ENCODE measurements at places on chromosomes 13 and 19. TPM values are rescaled to one million over a fixed set of nuclear protein-coding genes. Genes with fewer than 3 reads are reported as not detected.
A peak's percentile ranks its signal among the peaks of the same experiment; 100 is the strongest.

DNA sequence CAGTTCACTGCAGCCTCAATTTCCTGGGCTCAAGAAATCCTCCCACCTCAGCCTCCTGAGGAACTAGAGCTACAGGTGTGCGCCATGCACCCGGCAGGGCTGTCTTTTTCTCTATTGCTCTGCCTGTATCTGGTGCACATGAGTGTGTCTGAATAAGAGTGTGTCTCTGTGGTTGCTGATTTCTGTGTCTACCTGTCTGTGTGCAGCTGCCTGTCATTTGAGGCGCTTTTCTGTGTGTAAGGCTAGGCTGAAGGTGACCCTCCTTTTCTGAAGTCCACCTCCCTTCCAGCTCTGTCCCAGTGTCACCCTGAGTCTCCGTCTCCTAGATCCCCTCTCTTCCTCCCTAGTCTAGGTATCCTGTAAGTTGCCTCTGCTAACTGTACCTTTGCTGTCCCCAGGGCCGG is 1.5 kb upstream of the PRR12 start:
- peak overlapping the region; percentile 63 for H3K27ac ChIP-seq
- H3K4me1 ChIP-seq: peaks cover 20% of the 10 kb centered on the region

DNA sequence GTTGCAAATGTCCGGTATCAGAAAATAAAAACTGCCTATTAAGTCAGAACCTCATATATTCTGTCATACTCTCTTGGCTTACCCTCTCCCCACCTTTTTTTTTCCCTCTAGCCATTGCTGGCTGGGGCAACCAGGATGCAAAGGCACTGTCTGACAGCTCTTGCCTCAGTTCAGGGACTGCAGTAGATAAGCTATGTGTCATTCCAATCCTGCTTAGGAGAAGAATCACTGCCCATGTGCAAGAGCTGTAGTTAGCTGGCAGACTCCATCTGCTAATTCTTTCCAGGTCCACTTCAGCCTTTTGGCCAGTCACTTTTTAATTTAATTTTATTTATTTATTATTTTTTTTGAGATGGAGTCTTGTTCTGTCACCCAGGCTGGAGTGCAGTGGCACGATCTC is 895.6 kb upstream of the SLC10A2 start:
- H3K36me3 ChIP-seq: no peaks in the 10 kb centered on the region
- no peak overlapping the region for H3K27ac ChIP-seq
- no peak for DNase-seq
- H3K4me3 ChIP-seq: no peak overlapping the region
- no peaks in the 10 kb centered on the region for H3K4me1 ChIP-seq
- no peaks in the 10 kb centered on the region for H3K27me3 ChIP-seq

- no peak overlapping the region for H3K4me3 ChIP-seq
- H3K27me3 ChIP-seq: peaks cover 18% of the 10 kb centered on the region
- no peak for DNase-seq
- no peaks in the 10 kb centered on the region for H3K4me1 ChIP-seq
- H3K36me3 ChIP-seq: no peaks in the 10 kb centered on the region
Observed at GRCh38 chr19:44525721-44526430, 3.6 kb downstream of the CEACAM20 start.

GRCh38 chr13:39635564-39635963 is 19.9 kb upstream of the COG6 start:
- no peak overlapping the region for H3K27ac ChIP-seq
- peaks cover 2% of the 10 kb centered on the region for H3K4me1 ChIP-seq
- no peak for DNase-seq
- H3K27me3 ChIP-seq: peaks cover 8% of the 10 kb centered on the region
- H3K36me3 ChIP-seq: peaks cover 16% of the 10 kb centered on the region

- peaks cover 46% of the 10 kb centered on the region for H3K27me3 ChIP-seq
- peak overlapping the region; percentile 76 for H3K27ac ChIP-seq
Observed at GRCh38 chr19:55080121-55080967, 4.7 kb downstream of the EPS8L1 start.

- H3K4me3 ChIP-seq: no peak overlapping the region
- no peaks in the 10 kb centered on the region for H3K27me3 ChIP-seq
- peaks cover 4% of the 10 kb centered on the region for H3K4me1 ChIP-seq
- no peak overlapping the region for H3K27ac ChIP-seq
- no peaks in the 10 kb centered on the region for H3K36me3 ChIP-seq
- DNase-seq: no peak
Observed at GRCh38 chr13:79346300-79346914, 59.6 kb downstream of the RBM26 start.

GRCh38 chr13:48411841-48412531 is 927 bp downstream of the LPAR6 start:
- peaks cover 3% of the 10 kb centered on the region for H3K36me3 ChIP-seq
- H3K27me3 ChIP-seq: no peaks in the 10 kb centered on the region
- peak overlapping the region; percentile 94 for H3K27ac ChIP-seq

DNA sequence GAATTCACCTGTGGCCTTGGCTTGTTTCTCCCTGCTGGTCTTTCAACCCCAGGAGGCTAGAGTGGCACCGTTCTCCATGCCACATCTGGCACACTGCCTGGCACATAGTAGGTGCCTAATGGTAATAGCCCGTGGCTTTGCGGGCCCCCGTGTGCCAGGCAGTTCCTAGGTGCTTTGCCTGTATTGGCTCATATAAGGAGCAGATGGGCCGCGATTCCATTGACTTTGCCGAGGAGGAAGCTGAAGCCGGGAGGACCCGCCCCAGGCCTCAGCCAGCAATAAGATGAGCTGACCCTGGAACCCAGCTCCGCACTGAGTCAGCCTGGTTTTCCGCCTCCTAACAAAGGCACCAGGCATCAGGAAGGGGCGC is 807 bp downstream of the PGLYRP1 start:
- peaks cover 20% of the 10 kb centered on the region for H3K27me3 ChIP-seq
- no peaks in the 10 kb centered on the region for H3K36me3 ChIP-seq
- no peak overlapping the region for H3K4me3 ChIP-seq
- H3K27ac ChIP-seq: peak overlapping the region; percentile 62
- H3K4me1 ChIP-seq: peaks cover 18% of the 10 kb centered on the region

DNA sequence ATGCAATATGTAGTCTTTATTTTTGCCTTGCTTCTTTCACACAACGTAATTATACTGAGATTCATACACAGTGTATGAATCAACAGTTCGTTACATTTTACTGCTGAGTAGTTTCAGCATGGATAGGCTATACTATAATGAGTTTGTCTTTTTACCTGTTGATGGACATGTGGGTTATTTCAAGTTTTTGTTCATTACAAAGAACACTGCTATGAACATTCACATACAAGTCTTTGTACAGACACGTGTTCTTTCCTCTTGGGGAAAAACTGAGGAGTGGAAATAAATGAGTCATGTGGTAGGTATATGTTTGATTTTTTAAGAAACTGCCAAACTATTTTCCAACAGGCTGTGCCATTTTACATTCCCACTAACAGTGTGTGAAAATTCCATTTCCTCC is 35.1 kb downstream of the ENOX1 start:
- H3K27me3 ChIP-seq: peaks cover 9% of the 10 kb centered on the region
- H3K4me1 ChIP-seq: no peaks in the 10 kb centered on the region
- H3K4me3 ChIP-seq: no peak overlapping the region
- no peak for DNase-seq
- H3K27ac ChIP-seq: no peak overlapping the region

- peaks cover 68% of the 10 kb centered on the region for H3K36me3 ChIP-seq
- H3K27ac ChIP-seq: no peak overlapping the region
- no peaks in the 10 kb centered on the region for H3K27me3 ChIP-seq
- H3K4me1 ChIP-seq: peaks cover 4% of the 10 kb centered on the region
- no peak for DNase-seq
Observed at GRCh38 chr19:40241809-40242384, 15.4 kb upstream of the CCNP start.

DNA sequence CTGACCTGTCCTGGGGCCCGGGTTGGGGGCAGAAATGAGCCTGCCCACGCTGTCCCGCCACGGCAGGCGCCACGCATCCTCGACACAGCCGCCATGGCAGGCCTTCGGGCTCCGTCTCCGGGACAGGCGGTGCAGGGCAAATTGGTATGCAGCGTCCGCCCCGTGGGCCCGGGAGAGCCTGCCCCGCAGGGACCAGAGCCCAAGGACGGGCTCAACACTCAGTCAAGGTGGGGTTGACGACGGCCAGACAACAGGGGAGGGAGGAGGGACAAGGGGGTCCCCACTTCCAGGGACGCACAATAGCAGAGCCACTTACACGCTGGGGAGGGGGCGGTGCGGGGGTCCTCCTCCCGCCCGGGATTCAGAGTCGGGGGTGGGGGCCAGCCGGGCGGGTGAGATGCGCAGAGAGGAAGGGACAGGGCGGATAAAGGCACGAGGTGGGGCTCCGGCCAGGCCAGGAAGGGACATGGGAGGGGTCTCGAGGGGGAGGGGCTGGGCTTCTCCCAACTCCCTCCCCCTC is 1.2 kb downstream of the CTXN1 start:
- H3K36me3 ChIP-seq: no peaks in the 10 kb centered on the region
- DNase-seq: no peak
- H3K27me3 ChIP-seq: peaks cover 4% of the 10 kb centered on the region
- H3K4me3 ChIP-seq: peak overlapping the region; percentile 73
- H3K27ac ChIP-seq: no peak overlapping the region

- DNase-seq: no peak
- H3K27ac ChIP-seq: no peak overlapping the region
- no peaks in the 10 kb centered on the region for H3K27me3 ChIP-seq
Observed at GRCh38 chr13:75376792-75377402, 105.1 kb downstream of the TBC1D4 start.

- no peak overlapping the region for H3K4me3 ChIP-seq
- H3K36me3 ChIP-seq: peaks cover 58% of the 10 kb centered on the region
- DNase-seq: no peak
- no peaks in the 10 kb centered on the region for H3K27me3 ChIP-seq
- peaks cover 14% of the 10 kb centered on the region for H3K4me1 ChIP-seq
Observed at GRCh38 chr19:40786060-40787037, 8.3 kb downstream of the RAB4B start.

DNA sequence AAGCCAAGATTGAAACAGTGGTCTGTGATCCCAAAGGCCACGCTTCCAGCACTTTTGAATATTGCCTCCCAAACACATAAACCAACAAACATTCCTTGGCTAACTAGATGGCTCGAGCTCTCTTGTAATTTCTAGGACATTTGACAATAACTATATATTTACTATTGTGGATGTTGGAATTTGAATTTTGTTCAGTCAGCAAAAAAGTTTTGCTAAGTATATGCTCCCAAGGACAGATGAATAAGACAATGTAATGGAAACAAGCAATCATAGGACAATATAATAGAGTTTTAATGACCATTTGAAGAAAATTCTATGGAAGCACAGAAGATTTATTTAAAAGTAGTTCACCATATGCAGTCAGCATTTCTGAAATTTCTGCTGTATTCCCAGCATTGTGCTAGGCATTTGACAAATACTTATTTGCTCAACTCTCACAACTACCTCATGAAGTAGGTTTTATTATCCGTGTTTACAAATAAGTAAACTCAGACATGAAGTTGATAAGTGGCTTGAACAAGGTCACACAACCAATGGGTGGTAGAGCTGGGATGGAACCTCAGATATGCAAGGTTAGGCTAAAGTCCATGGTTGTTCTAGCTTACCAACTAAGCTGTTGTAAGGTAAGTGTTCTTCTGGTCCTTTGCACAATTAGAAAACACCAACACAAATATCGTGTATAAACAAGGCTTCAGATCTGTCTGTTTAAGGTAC is 205.1 kb downstream of the NUFIP1 start:
- H3K4me3 ChIP-seq: no peak overlapping the region
- no peaks in the 10 kb centered on the region for H3K4me1 ChIP-seq
- peaks cover 3% of the 10 kb centered on the region for H3K27me3 ChIP-seq
- no peak for DNase-seq
- H3K27ac ChIP-seq: no peak overlapping the region
- no peaks in the 10 kb centered on the region for H3K36me3 ChIP-seq

GRCh38 chr13:80338781-80339562 is 2.0 kb downstream of the SPRY2 start:
- peaks cover 16% of the 10 kb centered on the region for H3K27me3 ChIP-seq
- no peak for DNase-seq
- no peak overlapping the region for H3K4me3 ChIP-seq
- no peak overlapping the region for H3K27ac ChIP-seq
- H3K4me1 ChIP-seq: peaks cover 21% of the 10 kb centered on the region
- H3K36me3 ChIP-seq: peaks cover 3% of the 10 kb centered on the region

DNA sequence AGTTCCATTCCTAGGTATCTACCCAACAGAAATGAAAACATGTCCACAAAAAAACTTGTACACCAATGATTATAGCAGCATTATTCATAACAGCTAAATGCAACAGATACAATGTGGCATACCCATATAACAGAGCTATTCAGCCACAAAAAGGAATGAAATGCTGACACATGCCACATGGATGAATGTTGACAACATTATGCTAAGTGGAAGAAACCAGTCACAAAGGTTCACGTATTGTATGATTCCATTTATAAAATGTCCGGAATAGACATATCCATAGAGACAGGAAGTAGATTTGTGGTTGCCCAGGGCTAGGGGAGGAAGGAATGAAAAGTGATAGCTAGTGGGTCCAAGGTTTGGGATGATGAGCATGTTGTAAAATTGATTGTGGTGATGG is 10.8 kb downstream of the CRYL1 start:
- peaks cover 29% of the 10 kb centered on the region for H3K36me3 ChIP-seq
- H3K4me3 ChIP-seq: no peak overlapping the region
- no peaks in the 10 kb centered on the region for H3K27me3 ChIP-seq
- H3K4me1 ChIP-seq: no peaks in the 10 kb centered on the region
- H3K27ac ChIP-seq: no peak overlapping the region

Gene ADGRE3
- total RNA-seq: not detected

Gene CATSPERD
- not detected for total RNA-seq

Gene SHC2
- total RNA-seq: 3.6 TPM

Gene RAD23A
- 125 TPM for total RNA-seq

Gene FCAR
- total RNA-seq: not detected

Measured in naive thymus-derived CD8-positive, alpha-beta T cell (primary cell).